GM12878 (cell line): ENCODE measurements at places on chromosomes 4 and X. TPM values are rescaled to one million over a fixed set of nuclear protein-coding genes. Genes with fewer than 3 reads are reported as not detected.

HTRA3 gene
- not detected in 2 replicates for polyA plus RNA-seq

MAGEA4 gene
- polyA plus RNA-seq = not detected in 2 replicates

CSN1S1 gene
- polyA plus RNA-seq = not detected in 2 replicates

PRRG1 gene
- not detected in 2 replicates for polyA plus RNA-seq

GABRA4 gene
- polyA plus RNA-seq = 0.64 and 0.87 TPM in 2 replicates

FANCB gene
- polyA plus RNA-seq = 9.6 and 12.7 TPM in 2 replicates

TLR1 gene
- polyA plus RNA-seq = 15.2 and 17.1 TPM in 2 replicates

TEX11 gene
- not detected in 2 replicates for polyA plus RNA-seq

MTMR8 gene
- 3.6 and 3.7 TPM in 2 replicates for polyA plus RNA-seq

PLAC1 gene
- polyA plus RNA-seq = not detected in 2 replicates

F8A3 gene
- not detected in 2 replicates for polyA plus RNA-seq

LANCL3 gene
- not detected in 2 replicates for polyA plus RNA-seq

GAGE1 gene
- 0.05 TPM in 1 of 2 replicates, not detected in the other for polyA plus RNA-seq

SORBS2 gene
- polyA plus RNA-seq = 0.92 and 0.99 TPM in 2 replicates

BMP3 gene
- polyA plus RNA-seq = 0.47 and 0.69 TPM in 2 replicates

TAF7L gene
- polyA plus RNA-seq = not detected in 2 replicates

REPS2 gene
- polyA plus RNA-seq = 2.3 and 2.9 TPM in 2 replicates

NKX6-1 gene
- polyA plus RNA-seq = not detected in 2 replicates

CT45A6 gene
- polyA plus RNA-seq = not detected in 2 replicates

CDX4 gene
- not detected in 2 replicates for polyA plus RNA-seq

SASH3 gene
- polyA plus RNA-seq = 148 and 155 TPM in 2 replicates

TMEM31 gene
- polyA plus RNA-seq = not detected in 2 replicates

LEF1 gene
- polyA plus RNA-seq = 23.5 and 25.2 TPM in 2 replicates

ACSL4 gene
- polyA plus RNA-seq = 35.7 and 36.9 TPM in 2 replicates

SORCS2 gene
- 0.05 TPM in 1 of 2 replicates, not detected in the other for polyA plus RNA-seq

NUDT11 gene
- not detected in 2 replicates for polyA plus RNA-seq

GRIPAP1 gene
- polyA plus RNA-seq = 22.6 and 24.9 TPM in 2 replicates

P2RY8 gene
- polyA plus RNA-seq = 58.0 and 62.7 TPM in 2 replicates

RTL9 gene
- 0.24 and 0.33 TPM in 2 replicates for polyA plus RNA-seq

PDE6B gene
- 3.1 and 4.2 TPM in 2 replicates for polyA plus RNA-seq

SCML2 gene
- polyA plus RNA-seq = 1.6 and 3.5 TPM in 2 replicates

TTC29 gene
- polyA plus RNA-seq = not detected in 2 replicates

MAP9 gene
- 5.7 and 7.0 TPM in 2 replicates for polyA plus RNA-seq

ATP1B4 gene
- polyA plus RNA-seq = not detected in 2 replicates

MAGEC2 gene
- not detected in 2 replicates for polyA plus RNA-seq

ZFYVE28 gene
- polyA plus RNA-seq = 0.06 TPM in 1 of 2 replicates, not detected in the other

GAGE12F gene
- not detected in 2 replicates for polyA plus RNA-seq

PPARGC1A gene
- polyA plus RNA-seq = not detected in 2 replicates

MGARP gene
- not detected in 2 replicates for polyA plus RNA-seq

GYG2 gene
- not detected in 2 replicates for polyA plus RNA-seq

ADRA2C gene
- polyA plus RNA-seq = not detected in 2 replicates

TMSB4X gene
- 35,271 and 36,397 TPM in 2 replicates for polyA plus RNA-seq

FGFR3 gene
- polyA plus RNA-seq = not detected in 2 replicates
